AG09309 (cell line): ENCODE measurements at places on chromosomes 5 and 9.

- DNase-seq: no peak
Observed at GRCh38 chr5:34666392-34667080, 10.4 kb downstream of the RAI14 start.

- DNase-seq: no peak
Observed at GRCh38 chr9:28832168-28832770, 1259.0 kb upstream of the C9orf72 start.

DNA sequence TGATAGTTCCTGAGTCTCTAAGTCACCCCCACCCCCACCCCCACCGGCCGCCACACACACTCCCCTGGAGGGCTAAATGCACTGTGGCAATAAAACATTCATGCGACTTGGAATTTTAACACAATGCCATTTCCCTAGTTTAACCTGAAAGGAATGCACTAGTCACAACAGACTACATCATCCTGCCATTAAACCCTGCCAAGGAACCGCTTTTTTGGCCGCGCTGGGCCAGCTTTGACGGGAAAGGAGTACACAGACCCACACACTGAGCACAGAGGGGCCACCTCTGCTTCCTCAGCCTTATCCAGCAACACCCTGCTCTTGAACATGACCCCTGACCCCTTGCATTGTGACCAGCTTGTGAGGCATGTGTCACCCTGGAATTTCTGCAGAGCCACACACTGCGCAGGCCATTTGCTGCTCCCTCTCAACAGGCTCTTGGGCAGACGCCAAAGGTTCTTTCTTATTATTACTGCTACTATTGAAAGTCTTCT, 165.3 kb downstream of the BNC2 start:
- DNase-seq: peak; percentile 96

GRCh38 chr5:142601432-142601831, 84.5 kb downstream of the FGF1 start:
- no peak for DNase-seq

DNA sequence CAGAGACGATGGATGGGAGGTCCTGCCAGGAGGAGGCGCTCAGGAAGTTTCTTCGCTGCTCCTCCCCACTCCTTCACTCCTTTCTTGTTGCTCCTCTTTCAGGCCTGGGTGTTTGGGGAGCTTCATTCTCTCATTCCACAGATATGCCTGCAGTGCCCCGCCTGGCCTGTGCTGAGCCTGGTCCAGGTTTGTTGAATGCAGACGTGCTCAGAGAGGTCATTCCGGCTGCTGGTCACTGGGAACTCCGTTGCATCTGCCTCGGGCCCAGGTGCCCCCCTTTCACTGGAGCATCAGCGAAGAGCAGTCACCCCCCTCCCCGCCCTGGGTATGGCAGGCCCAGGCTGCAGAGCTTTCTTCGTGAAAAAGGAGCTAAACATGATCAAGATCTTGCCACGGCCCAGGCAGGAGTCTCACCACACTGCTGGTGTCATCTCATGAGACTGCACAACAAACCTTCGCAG, 15.5 kb downstream of the SURF6 start:
- no peak for DNase-seq

DNA sequence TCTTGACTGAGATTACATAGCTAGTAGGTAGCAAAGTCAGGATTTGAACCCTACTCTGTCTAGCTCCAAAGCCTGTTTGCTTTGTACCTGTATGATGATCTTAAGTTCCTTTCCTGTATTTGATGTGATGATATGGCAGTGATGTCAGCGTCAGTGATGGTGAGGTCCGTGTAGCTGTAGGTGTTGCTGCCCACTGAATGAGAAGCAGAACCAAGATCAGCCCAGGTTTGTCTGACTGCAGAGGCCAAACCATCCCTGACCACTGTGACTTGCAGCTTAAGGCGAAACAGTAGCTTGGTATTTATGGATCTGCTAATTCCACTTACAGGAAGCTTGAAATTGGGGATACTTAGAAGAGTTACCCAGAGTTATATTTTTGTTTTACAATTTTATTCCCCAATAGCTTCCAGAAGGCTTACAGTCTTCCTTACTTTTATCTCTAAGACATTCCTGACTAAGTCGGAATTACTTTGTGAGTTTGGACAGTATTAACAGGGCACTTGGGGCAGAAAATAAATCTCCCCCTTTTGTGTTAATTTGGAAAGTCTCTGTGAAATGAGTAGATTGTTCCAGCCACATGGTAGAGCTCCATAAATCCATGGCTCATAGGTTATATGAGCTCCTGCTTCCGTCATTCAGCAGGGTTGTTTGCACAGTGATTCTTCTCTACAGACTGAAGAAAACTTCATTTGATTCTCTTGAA, 273.4 kb downstream of the NR3C1 start:
- DNase-seq: no peak

GRCh38 chr5:171783051-171783450, 2.6 kb upstream of the SMIM23 start:
- DNase-seq: peak; percentile 18

- no peak for DNase-seq
Observed at GRCh38 chr9:92467041-92467440, 15.3 kb downstream of the ASPN start.

- DNase-seq: no peak
Observed at GRCh38 chr5:143284521-143284920, 119.0 kb downstream of the NR3C1 start.

DNA sequence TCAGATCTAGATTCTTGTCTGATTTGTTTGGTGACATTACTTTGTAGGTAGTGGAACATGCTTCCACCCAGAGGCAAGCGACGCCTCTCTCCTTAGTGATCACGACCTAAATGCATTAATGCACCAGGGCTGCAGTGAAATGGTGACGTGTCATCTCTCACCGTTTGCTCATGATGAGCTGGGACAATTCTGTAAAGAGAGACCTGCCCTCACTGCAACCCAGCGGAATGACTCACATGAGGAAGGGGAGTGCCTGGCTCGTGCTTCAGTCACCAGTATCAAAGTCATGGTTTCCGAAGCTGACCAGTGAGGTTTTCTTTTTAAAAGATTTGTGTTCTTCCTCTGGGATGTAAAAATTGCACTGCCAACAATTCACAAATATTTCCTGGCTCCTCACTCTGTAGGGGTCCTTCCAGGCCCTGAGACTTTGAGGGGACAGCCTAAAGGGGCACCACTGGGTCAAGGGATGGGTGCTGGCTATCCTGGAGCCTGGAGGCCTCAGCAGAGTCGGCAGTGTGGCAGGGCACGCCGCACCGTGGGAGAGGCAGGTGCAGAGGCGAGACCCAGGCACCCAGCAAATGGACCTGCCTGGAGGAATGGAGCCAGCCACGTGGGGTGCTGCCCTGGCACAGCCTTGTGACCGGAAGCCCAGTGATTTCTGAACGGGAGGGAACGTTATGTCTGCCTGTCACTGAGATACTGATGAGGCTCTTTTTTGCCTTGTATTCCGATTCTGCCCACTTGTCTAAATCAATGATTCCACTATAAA, 17.3 kb downstream of the QSOX2 start:
- DNase-seq: no peak

DNA sequence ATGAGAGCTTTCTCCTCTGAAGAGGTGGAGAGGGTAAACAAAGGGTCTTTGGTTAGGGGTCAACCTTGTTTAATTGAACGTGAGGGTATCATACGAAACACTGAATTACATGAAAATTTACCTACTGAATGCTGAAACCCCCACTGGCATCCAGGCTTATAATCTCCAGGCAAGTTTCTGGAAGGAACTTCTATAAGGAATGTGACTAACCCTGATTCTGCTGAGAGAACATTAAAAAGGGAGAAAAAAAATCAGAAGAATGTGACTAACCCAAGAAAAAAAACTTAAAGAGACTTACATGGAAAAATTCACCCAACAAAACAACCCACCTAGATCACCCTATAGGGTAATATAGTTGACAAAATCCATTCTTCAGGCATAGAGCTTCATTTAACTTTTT, 55.5 kb downstream of the APC start:
- DNase-seq: no peak

DNA sequence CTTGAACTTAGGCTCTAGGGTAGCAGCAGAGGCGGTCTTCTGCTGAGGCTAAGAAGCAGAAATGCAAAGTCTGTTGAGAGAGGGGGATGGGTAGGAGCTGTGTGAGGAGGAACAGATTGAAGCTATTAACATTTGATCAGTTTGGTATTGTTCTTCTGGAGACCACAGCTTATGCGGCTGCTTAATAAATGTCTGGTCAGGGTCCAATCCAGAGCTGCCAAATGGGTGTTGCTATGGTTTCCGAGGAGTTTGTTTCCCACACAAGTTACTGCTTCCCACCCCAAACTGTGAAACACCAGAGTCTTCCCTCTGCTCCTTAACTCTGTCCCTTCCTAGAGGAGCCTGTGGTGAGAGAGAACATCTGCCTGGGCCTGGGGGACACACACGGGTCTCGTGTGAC, 142.2 kb upstream of the KLF4 start:
- DNase-seq: no peak

DNA sequence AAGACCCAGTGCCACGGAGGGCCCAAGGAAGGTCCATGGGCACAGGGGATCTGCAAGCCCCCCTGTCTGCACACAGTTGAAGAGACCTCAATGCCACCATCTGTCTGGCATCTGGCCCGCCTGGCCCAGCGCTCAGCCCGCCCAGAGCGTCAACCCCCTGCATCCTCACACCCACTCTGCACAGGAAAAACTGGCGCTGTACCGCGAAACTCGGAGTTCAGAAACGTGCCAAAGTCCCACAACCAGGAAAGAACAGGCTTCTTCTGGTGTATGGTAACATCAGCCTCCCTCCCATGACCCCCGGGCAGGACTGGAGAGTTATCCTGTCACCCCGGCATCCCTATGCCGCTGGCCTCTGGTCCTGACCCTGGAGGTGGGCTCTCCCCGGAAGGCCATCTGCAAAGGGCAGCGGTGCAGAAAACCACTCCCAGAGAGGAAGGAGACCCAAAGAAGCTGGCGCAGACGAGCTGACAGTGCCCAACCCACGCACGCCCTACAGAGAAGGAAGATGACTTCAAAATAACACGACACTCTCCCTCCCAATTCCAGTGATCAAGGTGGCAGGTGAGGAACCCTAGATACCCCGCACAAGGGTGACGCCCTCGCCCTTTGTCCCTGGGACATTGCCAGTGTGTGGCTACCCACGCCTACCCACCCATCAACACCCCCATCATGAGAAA, 18.9 kb downstream of the VAV2 start:
- DNase-seq: no peak

DNA sequence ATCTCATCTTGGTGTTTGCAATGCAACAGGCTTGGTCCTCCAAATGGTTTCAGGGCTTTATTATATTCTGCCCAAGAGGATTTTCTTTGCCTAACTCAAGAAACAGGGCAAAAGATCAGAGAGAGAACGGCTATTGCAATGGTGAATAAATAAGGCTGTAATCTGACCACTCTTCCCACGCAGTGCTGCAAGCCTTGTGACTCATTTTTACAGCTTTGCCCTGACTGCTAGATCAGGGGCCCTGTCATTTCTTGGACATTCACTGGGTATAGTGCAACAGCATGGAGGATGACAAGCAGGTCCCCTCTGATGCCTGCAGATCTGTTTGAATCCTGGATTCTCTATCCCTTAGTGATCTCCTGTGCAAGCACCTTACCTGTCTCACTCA, 459.1 kb downstream of the EBF1 start:
- no peak for DNase-seq

DNA sequence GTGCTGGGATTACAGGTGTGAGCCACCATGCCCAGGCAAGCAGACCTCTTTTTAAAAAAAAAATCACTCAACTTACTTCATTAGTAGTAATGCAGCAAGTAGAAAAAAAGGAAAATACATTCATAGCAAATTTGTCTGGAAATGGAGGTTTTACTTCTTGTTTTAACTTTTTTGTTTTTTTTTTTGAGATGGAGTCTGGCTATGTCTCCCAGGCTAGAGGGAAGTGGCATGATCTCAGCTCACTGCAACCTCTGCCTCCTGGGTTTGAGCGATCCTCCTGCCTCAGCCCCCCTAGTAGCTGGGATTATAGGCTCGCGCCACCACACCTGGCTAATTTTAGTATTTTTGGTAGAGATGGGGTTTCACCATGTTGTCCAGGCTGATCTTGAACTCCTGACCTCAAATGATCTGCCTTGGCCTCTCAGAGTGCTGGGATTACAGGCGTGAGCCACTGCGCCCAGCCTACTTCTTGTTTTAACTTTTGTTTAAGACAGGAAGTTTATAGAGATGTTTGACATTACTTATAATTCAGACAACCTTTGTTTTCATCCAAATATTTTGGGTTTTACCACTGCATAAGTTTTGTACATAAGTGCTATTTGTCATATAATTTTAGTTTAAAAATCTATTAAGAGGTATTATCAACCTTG, 26.5 kb downstream of the UBE2R2 start:
- no peak for DNase-seq

- no peak for DNase-seq
Observed at GRCh38 chr9:129981180-129981907, 61.6 kb downstream of the FNBP1 start.

DNA sequence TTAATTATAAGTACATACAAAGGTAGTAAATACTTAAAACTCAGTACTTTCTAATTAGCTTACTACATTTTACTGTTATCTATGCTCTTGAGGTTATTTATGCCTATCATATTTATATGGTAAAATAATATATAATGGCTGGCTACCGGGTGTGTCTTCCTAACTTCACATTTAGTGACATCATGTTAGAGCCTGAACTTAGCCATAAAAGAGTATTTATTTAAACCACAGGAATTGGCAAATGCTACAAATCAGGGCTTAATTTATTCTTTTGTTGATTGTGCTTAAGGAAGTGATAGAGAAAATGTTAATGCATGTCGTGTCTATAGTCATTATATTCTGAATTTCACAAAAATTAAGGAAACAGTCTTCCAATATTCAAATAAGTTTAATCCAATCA, 73.1 kb downstream of the NDUFAF2 start:
- no peak for DNase-seq

DNA sequence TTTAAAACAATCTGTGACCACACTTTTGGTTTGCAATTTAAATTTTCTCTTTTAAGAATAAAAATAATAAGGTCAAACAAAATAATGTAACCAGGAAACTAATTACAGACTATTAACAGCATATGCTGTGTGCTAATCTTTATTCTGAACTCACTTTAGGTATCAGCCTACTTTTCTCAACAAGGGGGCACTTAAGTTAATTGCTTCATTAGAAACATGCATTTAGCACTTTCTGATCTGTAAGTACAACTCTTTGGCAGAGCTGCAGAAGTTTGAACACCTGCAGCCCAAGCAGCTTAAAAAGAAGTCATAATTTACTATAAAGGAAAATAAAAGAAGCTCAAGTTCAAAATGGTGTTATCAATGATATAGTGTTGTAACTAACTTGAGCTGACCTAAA, 21.7 kb downstream of the XRCC4 start:
- no peak for DNase-seq

GRCh38 chr5:169850409-169850808, 129.9 kb downstream of the INSYN2B start:
- DNase-seq: no peak

- no peak for DNase-seq
Observed at GRCh38 chr5:133030343-133031005, 4.1 kb upstream of the ZCCHC10 start.

GRCh38 chr9:7341571-7341970, 458.0 kb downstream of the DMAC1 start:
- no peak for DNase-seq
